ENCODE measurements at places on chromosomes 11 and 22. TPM values are rescaled to one million over a fixed set of nuclear protein-coding genes. Genes with fewer than 3 reads are reported as not detected.

DNA sequence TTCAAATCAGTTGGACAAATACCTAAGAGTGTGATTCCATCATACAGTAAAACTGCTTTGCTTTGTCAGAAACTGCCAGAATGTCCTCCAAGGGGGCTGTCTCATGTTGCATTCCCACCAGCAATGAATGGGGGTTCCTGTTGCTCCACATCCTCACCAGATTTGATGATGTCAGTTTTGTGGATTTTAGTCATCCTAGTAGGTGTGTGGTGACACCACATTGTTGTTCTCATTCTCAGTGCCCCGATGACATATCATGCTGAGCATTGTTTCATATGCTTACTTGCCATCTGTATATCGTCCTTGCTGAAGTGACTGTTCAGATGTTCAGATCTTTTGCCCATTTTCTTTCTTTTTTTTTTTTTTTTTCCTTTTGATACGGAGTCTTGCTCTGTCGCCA, 37.0 kb downstream of the CDPF1 start:
- no peak for DNase-seq

The USH1C gene
- 0.68 TPM for total RNA-seq

DNA sequence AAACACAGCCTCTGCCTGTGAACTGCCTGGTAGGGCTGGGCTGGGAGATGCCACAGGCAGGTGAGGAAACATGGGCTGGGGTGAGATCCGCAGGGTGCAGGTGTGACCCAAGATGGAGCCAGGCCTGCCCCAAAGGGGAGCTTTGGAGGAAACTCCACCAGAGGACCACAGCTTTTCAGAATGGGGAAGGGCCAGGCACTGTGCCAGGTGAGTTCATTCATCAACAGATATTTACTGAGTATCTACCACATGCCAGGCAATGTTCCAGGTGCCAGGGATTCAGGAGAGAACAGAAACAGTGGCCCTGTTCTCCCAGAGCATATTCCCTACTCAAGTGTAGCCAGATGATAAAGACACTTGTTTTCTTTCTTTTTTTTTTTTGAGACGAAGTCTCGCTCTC, 11.2 kb downstream of the RTN4RL2 start:
- no peak for DNase-seq

DNA sequence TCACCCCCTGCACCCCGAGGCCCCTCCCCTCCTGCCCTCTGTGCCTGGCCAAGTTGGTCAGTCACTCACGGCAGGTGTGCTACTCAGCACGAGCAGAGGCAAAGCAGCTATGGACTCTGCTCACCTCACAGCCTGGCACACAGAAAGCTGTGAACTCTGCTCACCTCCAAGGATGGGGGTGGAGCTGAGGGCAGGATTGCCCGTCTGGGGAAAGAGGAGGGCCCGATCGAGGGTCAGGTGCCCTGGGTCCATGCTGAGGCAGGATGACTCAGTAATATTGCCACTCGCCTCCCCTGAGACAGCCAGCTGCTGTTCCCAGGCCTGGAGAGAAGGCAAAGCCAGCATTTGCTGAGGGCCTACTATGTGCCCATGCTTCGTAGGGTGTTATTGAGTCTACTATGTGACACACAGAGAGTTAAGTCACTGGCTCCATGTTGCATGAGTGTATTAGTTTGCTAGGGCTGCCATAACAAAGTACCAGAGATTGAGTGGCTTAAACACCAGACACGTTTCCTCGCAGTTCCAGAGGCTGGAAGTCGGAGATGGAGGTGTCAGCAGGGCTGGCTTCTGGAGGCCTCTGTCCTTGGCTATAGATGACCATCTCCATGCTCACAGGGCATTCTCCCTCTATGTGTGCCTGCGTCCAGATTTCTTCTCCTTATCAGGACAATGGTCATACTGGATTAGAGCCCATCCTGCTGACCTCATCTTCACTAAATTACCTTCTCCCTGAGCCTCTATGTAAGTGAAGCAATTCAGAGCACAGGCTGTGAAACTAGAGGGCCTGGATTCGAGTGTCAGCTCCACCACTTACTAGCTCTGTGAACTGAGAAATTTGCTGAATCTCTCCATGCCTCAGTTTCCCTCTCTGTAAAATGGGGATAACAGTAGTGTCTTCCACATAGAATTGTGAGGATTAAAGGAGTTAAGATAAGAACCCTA, 13.2 kb upstream of the TSKU start:
- DNase-seq = no peak

The NDUFS8 gene
- total RNA-seq = 85.8 TPM

The OSM gene
- total RNA-seq = 3.5 TPM

The UBQLN3 gene
- total RNA-seq = 0.63 TPM

The CRYBA4 gene
- total RNA-seq = not detected

DNA sequence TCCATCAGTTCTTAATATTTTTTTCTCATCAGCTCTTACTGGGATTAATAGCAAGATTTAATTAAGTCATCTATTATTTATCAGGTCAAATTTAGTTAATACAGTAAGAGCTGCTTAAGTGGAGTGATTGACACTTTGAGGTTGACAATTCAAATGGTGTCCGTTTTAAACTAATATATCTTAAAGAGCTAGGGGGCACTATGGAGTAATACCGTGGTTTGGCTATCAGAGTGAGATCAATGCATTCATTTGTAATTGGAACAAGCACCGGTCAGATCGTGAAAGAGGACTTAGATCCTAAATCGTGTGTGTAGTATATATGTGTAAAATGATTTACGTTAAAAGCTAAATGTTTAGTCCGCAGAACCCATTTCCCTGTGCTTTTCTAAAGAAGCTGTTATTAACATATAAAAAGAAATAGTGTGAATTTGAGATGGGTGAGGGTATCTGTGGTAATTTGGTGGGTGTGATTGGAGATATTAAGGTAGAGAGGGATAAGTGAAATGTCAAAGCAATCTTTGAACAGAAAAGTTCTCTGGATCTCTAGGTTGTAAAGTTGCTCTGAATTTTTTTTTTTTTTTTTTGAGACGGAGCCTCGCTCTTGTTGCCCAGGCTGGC, 2.3 kb downstream of the SIK2 start:
- no peak for DNase-seq

DNA sequence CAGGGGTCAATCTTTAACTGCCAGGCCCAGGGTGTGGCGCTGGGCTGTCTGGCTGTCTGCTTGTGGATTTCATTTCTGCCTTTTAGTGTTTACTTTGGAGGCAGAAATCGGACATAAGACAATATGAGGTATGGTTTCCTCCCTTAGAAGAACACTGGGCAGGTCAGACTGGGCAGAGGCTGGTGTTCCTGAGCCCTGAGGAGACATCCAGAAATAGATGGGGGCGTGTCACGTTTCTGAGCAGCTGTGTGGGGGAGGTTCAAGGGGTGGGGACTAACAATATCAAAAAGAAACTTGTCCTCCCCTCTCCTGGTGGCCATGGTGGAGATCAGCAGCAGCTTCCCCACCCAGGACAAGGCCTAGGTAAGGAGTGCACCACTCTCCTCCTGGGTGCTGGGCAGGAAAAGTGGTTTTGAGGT, at the start of gene ART1:
Gene ART1 (plus strand): TSS at position 312 of the 419 bp plus-strand sequence. CDS start 14,086 bp downstream, outside the sequence.
- no peak for DNase-seq

The TST gene
- total RNA-seq = 8.5 TPM

The FOLR3 gene
- not detected for total RNA-seq
